Fibroblast of skin of scalp (primary cell): ENCODE measurements at places on chromosomes 1 and 21.

DNA sequence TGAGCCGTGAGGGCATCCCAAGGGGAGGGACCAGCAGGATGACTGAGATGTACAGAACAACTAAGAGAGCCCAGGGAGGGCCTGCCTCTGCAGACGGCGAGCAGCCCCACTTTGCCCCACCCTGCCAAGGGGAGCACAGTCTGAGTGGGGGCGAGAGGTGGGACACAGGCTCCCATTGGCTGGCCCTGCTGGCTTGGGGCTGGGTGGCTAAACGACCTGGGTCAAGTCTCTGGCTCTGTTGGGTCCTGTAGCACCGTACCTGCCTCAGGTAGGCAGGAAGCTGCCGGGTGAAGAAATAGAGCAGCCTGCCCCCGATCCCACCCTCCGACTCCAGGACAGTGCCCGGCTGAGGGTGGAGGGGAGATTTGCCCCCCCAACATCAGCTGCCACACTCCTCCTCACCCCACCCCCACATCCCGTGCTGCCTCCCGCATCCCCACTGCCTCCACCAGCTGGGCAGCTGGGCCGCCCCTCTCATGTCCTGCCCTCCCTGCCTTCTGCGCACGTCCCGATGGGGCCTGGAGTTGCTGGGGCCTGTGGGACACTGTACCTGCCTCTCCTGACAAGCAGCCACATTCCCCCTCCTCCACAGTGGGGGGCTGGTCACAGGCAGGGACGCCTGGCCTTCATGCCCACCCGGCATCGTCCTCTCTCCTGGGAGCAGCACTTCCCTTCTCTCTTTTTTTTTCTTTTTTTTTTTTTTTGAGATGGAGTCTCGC is 12.6 kb upstream of the PLEKHG5 start:
- DNase-seq, result no peak

DNA sequence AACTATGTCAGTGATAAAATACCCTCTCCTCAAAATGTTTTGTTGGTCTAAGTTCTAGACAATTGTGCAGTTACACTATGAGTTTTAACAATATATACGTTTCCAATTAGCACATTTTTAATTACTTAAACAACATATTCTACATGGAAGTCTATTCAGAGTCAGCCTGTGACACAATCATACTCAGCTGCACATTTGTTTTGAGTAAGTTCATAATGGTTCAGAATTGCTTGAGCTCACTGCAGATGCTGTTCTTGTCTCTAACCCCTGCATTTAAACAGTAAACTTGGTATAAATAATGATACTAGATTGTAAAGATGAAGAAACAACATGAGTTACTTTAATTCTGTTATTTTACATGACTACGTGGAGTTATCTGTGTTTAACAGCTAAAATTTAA is 30.6 kb downstream of the CDKN2C start:
- no peak for DNase-seq

DNA sequence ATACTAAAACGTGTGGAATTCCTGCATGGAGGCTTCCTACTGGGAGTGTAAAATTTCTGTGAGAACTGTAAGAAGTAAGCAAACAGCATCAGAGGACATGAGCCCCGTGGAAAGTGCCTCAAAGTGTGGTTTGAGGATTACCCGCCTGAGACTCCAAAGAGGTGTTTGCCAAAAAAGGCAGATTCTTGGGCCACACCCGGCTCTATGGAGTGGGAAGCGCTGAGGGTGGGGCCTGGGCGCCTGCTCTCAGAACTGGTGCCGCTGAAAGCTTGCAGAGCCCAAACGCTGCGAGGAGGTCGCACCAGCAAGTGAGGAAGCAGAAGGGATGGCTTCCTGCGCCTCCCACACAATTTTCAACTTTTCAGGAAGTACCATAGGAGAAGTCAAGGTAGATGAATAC is 43.0 kb upstream of the PSEN2 start:
- DNase-seq, result peak; percentile 23

GRCh38 chr1:14369526-14370213 is 228.8 kb upstream of the KAZN start:
- DNase-seq, result peak; percentile 36

DNA sequence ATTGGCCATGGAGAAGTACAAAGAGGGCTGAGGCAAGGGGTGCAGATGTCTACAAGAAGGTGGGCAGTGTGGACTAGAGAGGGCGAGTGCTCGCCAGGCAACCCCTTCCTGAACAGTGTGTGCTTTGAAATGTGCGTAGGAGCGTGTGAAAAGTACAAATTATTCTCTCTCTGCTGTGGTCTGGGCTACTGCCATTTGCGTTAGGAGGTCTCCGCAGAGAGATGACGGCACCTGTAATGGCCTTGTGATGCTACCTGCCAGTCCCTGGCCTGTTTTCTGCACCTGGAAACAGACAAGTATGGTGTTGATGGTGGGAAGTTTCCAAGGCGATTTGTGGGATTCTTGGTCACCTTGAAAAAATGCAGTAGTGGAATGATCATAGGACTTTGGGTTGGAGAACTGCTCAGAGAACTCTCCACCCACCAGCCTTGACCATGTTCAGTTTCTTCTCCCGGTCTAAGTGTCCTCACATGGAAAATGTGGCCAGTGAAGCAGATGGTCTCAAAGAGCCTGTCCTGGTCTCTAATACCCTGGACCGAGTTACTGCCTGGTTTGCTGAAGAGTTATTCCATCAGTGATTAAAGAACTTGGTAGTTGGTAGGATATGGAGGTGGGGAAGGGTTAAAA is 74.5 kb downstream of the MRPS6 start:
- DNase-seq, result no peak

GRCh38 chr1:23527900-23528249 is 3.2 kb downstream of the E2F2 start:
- DNase-seq, result no peak
